Activated T-cell treated with anti-CD3 and anti-CD28 coated beads, Interleukin-2, amount 50 U/mL, for 72 hours (primary cell): ENCODE measurements at places on chromosomes 7 and 10. TPM values are rescaled to one million over a fixed set of nuclear protein-coding genes. Genes with fewer than 3 reads are reported as not detected.

The ELMO1 gene
- total RNA-seq, result 113 TPM

The COL13A1 gene
- total RNA-seq, result not detected

The CYP3A7 gene
- not detected for total RNA-seq

The SFXN2 gene
- total RNA-seq, result 10.4 TPM

The INMT gene
- not detected for total RNA-seq

The SCART1 gene
- 3.3 TPM for total RNA-seq

The CADPS2 gene
- total RNA-seq, result not detected

The MSMB gene
- total RNA-seq, result not detected

The PLEKHS1 gene
- total RNA-seq, result not detected

The HSPA12A gene
- total RNA-seq, result 0.72 TPM

The CCL24 gene
- total RNA-seq, result not detected

The EBF3 gene
- not detected for total RNA-seq

The ABCA13 gene
- not detected for total RNA-seq

The ERVW-1 gene
- not detected for total RNA-seq

The SFMBT2 gene
- 42.1 TPM for total RNA-seq

The PGAM1 gene
- total RNA-seq, result 512 TPM

The SYCE1 gene
- total RNA-seq, result 3.2 TPM

The PRLHR gene
- total RNA-seq, result not detected

The LLCFC1 gene
- not detected for total RNA-seq

The ACTL6B gene
- not detected for total RNA-seq

The ZNF273 gene
- 19.2 TPM for total RNA-seq

The DGKB gene
- total RNA-seq, result not detected

The ICA1 gene
- total RNA-seq, result 2.7 TPM

The AZGP1 gene
- total RNA-seq, result not detected

The CLEC5A gene
- total RNA-seq, result not detected

The CLDN4 gene
- total RNA-seq, result 0.34 TPM

The LRGUK gene
- total RNA-seq, result 0.19 TPM

The ANXA7 gene
- total RNA-seq, result 108 TPM

The LIPM gene
- total RNA-seq, result not detected

The OPN1SW gene
- total RNA-seq, result not detected

The ANKRD30A gene
- total RNA-seq, result not detected

The C10orf67 gene
- 0.39 TPM for total RNA-seq

The CD36 gene
- 0.65 TPM for total RNA-seq

The TCAF2 gene
- 36.5 TPM for total RNA-seq

The HTR7 gene
- 0.09 TPM for total RNA-seq

The NOS3 gene
- total RNA-seq, result 8.1 TPM

The CCDC71L gene
- total RNA-seq, result 24.1 TPM

The COL17A1 gene
- not detected for total RNA-seq

The SLC26A5 gene
- not detected for total RNA-seq

The NUTM2E gene
- total RNA-seq, result not detected

The NEUROG3 gene
- total RNA-seq, result not detected
